Activated CD4-positive, alpha-beta T cell treated with anti-CD3 and anti-CD28 coated beads, Interleukin-2, amount 50 U/mL, for 4 hours (primary cell): ENCODE measurements at places on chromosomes 13 and 19.

DNA sequence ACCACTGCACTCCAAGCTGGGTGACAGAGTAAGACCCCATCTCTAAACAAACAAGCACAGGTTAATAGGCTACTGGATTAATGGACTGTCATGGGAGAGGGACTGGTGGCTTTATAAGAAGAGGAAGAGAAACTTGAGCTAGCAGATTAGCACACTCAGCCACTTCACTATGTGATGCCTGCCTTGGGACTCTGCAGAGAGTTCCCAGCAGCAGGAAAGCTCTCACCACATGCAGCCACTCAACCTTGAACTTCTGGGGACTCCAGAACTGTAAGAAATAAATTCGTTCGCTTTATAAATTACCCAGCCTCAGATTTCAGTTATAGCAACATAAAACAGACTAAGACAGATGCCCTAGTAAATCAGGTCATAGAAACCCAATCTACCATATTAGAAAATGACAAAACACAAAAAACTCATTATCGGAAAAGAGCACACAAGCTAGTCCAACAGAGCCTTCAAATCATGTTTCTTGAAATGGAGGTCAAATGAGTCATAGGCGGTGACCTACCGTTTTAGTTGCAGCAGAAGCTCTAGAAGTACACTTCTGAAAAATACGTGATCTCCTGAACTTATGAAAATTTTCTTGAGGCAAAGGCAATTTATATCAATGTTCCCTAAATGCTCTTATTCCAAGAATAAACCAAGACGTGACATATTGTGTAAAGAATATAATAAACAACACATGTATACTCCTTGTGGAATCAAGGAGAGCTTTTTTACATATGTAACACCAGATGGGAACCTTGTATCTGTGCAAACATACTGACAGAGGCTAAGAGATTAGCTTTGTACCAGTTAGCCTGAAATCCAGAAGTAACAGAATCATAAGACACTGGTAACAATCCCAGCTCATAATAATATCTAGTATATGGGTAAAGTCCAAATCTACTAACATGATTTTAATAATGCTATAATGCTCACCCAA lies 340.9 kb upstream of the SGCG start:
- DNase-seq, result no peak

GRCh38 chr13:95019886-95020285 lies 281.4 kb downstream of the ABCC4 start:
- no peak for DNase-seq

GRCh38 chr13:26587251-26587650 lies 29.8 kb downstream of the WASF3 start:
- DNase-seq, result no peak

DNA sequence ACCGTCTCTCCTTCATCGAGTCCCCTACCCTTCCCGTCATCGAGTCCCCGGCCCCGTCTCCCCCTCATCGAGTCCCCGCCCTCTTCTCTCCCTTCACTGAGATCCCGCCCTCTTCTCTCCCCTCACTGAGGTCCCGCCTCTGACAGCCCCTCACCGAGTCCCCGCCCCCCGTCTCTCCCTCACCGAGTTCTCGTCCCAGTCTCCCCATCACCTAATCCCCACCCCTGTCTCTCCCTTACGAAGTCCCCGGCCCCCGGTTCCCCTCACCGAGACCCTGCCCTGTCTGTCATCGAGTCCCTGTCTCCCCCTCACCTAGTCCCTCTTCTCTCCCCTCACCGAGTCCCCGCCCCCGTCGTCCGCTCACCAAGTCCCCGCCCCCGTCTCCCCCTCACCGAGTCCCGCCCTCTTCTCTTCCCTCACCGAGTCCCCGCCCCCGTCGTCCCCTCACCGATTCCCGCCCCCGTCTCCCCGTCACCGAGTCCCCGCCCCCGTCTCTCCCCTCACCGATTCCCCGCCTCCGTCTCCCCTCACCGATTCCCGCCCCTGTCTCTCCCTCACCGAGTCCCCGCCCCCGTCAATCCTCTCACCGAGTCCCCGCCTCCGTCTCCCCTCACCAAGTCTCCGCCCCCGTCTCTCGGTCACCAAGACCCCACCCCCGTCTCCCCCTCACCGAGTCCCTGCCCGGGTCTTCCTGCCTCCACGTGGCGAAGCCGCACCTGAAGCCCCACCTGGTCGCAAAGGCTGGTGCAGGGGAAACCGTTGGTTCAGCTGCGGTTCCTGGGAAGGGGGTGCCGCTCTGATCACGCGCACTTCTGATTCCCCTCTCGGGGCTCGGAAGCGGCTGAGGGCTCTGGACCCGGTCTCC lies 23.9 kb upstream of the ZNF846 start:
- DNase-seq, result peak; percentile 97

DNA sequence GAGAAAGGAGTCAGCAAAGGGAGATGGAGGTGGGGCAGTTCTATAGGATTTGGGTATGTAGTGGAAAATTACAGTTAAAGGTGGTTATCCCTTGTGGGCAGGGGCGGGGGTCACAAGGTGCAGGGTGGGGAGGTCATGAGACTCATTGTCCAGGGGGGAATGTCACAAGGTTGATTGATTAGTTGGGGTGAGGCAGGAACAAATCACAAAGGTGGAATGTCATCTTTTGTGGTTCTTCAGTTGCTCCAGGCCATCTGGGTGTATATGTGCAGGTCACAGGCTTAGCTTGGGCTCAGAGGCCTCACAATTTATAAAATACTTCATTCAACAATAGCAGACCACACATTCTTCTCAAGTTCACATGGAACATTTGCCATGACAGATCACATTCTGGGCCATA lies 109.6 kb downstream of the ATP11A start:
- no peak for DNase-seq

GRCh38 chr13:20938302-20938701 lies 35.8 kb upstream of the XPO4 start:
- DNase-seq, result no peak

DNA sequence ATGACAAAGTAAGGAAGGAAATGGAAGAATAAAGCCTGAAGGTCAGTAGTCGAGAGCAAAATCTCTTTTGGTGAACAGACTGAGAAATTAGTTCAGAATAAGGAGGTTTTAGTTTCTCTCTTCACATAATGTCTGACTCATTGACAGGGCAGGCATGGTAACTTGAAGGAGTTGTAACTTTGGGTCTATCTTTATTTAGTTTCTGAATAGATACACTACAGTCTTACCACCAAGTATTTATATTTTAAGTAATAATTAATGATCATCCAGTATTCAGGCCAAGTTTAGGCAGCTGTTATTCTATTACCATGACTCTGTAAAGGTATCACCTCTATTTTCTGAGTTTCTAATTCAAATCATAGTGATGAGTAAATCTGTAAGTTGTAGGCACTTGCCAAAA lies 219.9 kb downstream of the SPRY2 start:
- no peak for DNase-seq

DNA sequence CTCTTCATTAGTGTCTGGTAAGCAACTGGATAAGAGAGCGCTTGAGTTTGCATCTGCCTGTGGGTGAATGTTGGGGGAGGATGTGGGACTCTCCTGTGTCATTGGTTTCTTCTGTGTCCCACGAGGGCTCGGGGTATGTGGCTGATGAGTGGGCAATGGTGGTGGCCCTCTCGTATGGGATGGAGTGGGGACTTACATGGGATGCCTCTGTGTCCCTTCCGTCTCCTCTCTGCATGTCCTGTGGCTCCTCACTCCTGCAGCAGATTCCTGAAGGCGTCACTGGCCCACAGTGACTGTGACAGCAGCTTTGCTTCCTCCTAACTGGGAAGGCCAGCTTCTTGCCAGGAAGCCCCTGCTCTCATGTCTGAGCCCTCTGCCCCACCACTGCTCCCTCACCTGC lies 2.6 kb upstream of the LRP3 start:
- no peak for DNase-seq
